ENCODE measurements at places on chromosomes 7 and 10. TPM values are rescaled to one million over a fixed set of nuclear protein-coding genes. Genes with fewer than 3 reads are reported as not detected.

The AFAP1L2 gene
- 5.3 TPM for total RNA-seq

The OPN4 gene
- total RNA-seq = not detected

The ENKUR gene
- total RNA-seq = not detected

The ITIH5 gene
- total RNA-seq = 0.91 TPM

The TMEM225B gene
- total RNA-seq = 4.2 TPM

The PTPRZ1 gene
- total RNA-seq = not detected

All from epithelial cell of alveolus of lung (primary cell).